Thymus (tissue), 14 donors: ENCODE measurements at places on chromosomes 7 and 10. TPM values are rescaled to one million over a fixed set of nuclear protein-coding genes. Genes with fewer than 3 reads are reported as not detected.

Gene HPSE2
- 0.05 TPM for total RNA-seq

Gene CCDC126
- total RNA-seq, result 18.4 TPM

Gene TMEM176B
- total RNA-seq, result 23.4 TPM

Gene AP5Z1
- 19.2 TPM for total RNA-seq

Gene CRHR2
- under 0.01 TPM for total RNA-seq

Gene CNTNAP2
- 10.3 TPM for total RNA-seq

Gene IQUB
- total RNA-seq, result 0.14 TPM

Gene CACUL1
- 15.4 TPM for total RNA-seq

Gene C10orf53
- not detected for total RNA-seq

Gene NEUROG3
- not detected for total RNA-seq

Gene AGMO
- 0.57 TPM for total RNA-seq

Gene IGFBP3
- total RNA-seq, result 37.0 TPM

Gene SORCS1
- 3.6 TPM for total RNA-seq

Gene CDNF
- 1.0 TPM for total RNA-seq

Gene GIMAP7
- total RNA-seq, result 48.1 TPM

Gene RHOBTB1
- 4.5 TPM for total RNA-seq

Gene IL6
- total RNA-seq, result 0.24 TPM

Gene STEAP1B
- total RNA-seq, result 1.4 TPM
